Natural killer cell treated with Interleukin-12 subunit alpha and Interleukin-12 subunit beta and Interleukin-15 and Interleukin-18, amount 100 ng/mL, for 72 hours (primary cell): ENCODE measurements at places on chromosomes 2 and 18. TPM values are rescaled to one million over a fixed set of nuclear protein-coding genes. Genes with fewer than 3 reads are reported as not detected.

MC4R gene
- total RNA-seq: not detected

MYO1B gene
- 9.3 TPM for total RNA-seq

GRCh38 chr2:66362701-66363100 lies 72.2 kb upstream of the MEIS1 start:
- H3K27me3 ChIP-seq: no peaks in the 10 kb centered on the region
- no peak for DNase-seq
- no peaks in the 10 kb centered on the region for H3K36me3 ChIP-seq
- no peak overlapping the region for H3K4me3 ChIP-seq
- no peaks in the 10 kb centered on the region for H3K4me1 ChIP-seq
- no peak overlapping the region for H3K27ac ChIP-seq

- no peaks in the 10 kb centered on the region for H3K4me1 ChIP-seq
- H3K27ac ChIP-seq: no peak overlapping the region
- no peaks in the 10 kb centered on the region for H3K27me3 ChIP-seq
- H3K36me3 ChIP-seq: no peaks in the 10 kb centered on the region
- no peak for DNase-seq
- no peak overlapping the region for H3K4me3 ChIP-seq
Observed at GRCh38 chr2:192687015-192687414, 492.3 kb upstream of the TMEFF2 start.

CRYBA2 gene
- not detected for total RNA-seq

RAD51AP2 gene
- total RNA-seq: not detected

GRCh38 chr2:175624211-175624761 lies 377.8 kb downstream of the LNPK start:
- peaks cover 4% of the 10 kb centered on the region for H3K36me3 ChIP-seq
- peaks cover 45% of the 10 kb centered on the region for H3K27me3 ChIP-seq
- peaks cover 3% of the 10 kb centered on the region for H3K4me1 ChIP-seq
- no peak overlapping the region for H3K4me3 ChIP-seq
- no peak for DNase-seq

DNA sequence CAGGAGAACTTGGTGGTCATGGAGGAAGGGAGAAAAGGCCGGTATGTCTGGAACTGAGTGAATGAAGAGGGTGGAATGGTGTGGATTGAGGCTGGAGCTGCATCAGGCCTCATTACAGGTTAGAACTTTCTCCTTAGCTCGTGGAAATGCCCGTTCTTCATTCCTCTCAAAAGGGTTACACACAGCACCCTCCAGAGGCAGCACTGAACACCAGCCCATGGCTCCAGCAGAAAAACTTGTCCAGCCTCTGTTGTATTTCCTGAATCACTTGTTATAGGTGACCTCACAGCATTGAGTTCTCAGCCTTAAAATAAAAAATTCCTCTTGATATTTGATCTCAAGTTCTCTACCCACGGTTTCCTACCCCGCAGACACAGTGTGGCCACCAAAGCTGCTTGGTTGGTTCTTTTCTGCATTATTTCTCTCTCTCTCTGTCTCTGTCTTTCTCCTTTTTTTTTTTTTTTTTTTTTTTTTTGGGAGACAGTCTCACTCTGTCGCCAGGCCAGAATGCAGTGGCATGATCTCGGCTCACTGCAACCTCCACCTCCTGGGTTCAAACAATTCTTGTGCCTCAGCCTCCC lies 89.6 kb downstream of the ITGB1BP1 start:
- no peaks in the 10 kb centered on the region for H3K36me3 ChIP-seq
- DNase-seq: no peak
- no peak overlapping the region for H3K27ac ChIP-seq
- no peak overlapping the region for H3K4me3 ChIP-seq

- peak overlapping the region; percentile 53 for H3K27ac ChIP-seq
- no peak for DNase-seq
- no peaks in the 10 kb centered on the region for H3K4me1 ChIP-seq
Observed at GRCh38 chr2:117972476-117973123, 41.3 kb downstream of the CCDC93 start.

DNA sequence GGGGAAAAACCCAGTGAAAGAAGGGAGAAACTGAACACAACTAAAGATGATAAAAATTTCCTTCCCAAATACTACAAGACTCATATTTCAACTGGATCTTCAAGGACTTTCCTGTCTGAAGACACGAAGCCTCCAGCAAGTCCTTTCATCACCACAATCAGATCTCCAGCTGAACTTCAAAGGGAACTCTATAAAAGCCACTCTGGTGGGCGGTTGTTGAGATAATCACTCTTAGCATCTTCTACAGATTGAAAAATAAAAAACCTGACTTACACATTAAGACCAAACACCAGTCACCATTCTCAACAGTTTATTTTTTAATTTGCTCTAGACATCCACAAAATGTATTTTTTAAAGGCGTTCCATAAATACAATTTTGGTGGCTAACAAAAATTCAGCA lies 4.4 kb downstream of the REV1 start:
- no peak for DNase-seq
- no peak overlapping the region for H3K27ac ChIP-seq
- H3K4me3 ChIP-seq: no peak overlapping the region
- no peaks in the 10 kb centered on the region for H3K27me3 ChIP-seq

DNA sequence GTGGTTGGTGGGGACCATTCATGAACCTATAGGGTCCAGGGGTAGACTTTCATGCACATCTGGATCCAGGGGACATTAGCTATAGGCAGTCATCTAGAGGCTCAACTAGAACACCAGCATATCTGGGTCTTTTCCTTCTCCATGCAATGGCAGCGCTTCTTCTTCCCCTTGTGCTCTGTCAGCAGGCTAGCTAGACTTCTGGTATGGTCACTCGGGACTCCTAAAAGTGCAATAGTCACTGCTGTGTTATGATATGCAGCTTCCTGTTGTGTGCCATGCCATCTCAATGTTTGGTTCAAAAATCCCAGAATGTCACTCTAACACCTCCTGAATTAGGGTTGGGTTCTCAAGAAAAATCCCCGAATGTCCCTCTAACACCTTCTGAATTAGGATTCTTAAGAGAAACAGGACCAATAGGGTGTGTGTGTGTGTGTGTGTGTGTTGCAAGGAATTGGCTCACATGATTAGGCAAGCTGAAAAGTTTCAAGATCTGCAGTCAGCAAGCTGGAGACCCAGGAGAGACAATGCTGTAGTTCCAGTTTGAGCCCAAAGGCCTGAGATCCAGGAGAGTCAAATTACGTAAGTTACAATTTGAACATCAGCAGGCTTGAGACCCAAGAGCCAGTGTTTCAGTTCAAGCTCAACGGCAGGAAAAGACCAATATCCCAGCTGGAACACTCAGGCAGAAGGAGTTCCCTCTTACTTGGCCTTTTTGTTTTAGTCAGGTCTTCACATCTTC lies 97.1 kb upstream of the LTBP1 start:
- no peak overlapping the region for H3K4me3 ChIP-seq
- peaks cover 19% of the 10 kb centered on the region for H3K27me3 ChIP-seq
- no peaks in the 10 kb centered on the region for H3K36me3 ChIP-seq

GKN1 gene
- not detected for total RNA-seq

GRCh38 chr2:180819106-180819505 lies 161.3 kb upstream of the UBE2E3 start:
- H3K4me1 ChIP-seq: no peaks in the 10 kb centered on the region
- no peaks in the 10 kb centered on the region for H3K36me3 ChIP-seq
- peaks cover 13% of the 10 kb centered on the region for H3K27me3 ChIP-seq
- H3K27ac ChIP-seq: no peak overlapping the region

GRCh38 chr18:60809937-60810336 lies 437.4 kb upstream of the MC4R start:
- H3K27me3 ChIP-seq: no peaks in the 10 kb centered on the region
- H3K4me3 ChIP-seq: no peak overlapping the region
- H3K4me1 ChIP-seq: no peaks in the 10 kb centered on the region
- no peak for DNase-seq

IL36B gene
- total RNA-seq: not detected

UBE2F gene
- total RNA-seq: 78.0 TPM

- no peak overlapping the region for H3K4me3 ChIP-seq
- H3K27me3 ChIP-seq: peaks cover 15% of the 10 kb centered on the region
- H3K4me1 ChIP-seq: no peaks in the 10 kb centered on the region
- no peak overlapping the region for H3K27ac ChIP-seq
- H3K36me3 ChIP-seq: no peaks in the 10 kb centered on the region
Observed at GRCh38 chr2:232540441-232541041, 1.0 kb downstream of the CHRNG start.

- H3K27me3 ChIP-seq: no peaks in the 10 kb centered on the region
- DNase-seq: no peak
- H3K4me1 ChIP-seq: no peaks in the 10 kb centered on the region
- H3K27ac ChIP-seq: no peak overlapping the region
- no peak overlapping the region for H3K4me3 ChIP-seq
- no peaks in the 10 kb centered on the region for H3K36me3 ChIP-seq
Observed at GRCh38 chr2:85911814-85912692, 23.3 kb upstream of the ST3GAL5 start.

DNA sequence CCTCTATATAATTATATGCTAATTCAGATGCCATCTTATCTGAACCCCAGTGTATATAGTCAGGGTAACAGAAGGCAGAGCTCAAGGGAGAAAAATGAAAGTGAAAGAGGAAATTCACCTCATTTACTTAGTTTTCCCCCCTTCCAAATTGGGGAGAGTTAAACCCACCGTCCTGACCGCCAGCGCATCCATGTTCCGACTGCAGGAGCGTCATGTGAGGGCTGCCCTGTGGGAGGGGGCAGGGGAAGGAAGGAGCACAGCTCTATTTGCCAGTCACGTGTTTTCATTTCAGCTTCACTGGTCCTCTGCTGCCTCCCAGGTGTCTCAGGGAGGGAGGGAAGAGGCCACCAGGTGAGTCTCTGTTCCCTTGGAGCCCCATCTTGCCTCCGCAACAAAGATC lies 13.2 kb downstream of the CNNM4 start:
- H3K36me3 ChIP-seq: no peaks in the 10 kb centered on the region
- peaks cover 13% of the 10 kb centered on the region for H3K4me1 ChIP-seq
- no peaks in the 10 kb centered on the region for H3K27me3 ChIP-seq
- H3K27ac ChIP-seq: peak overlapping the region; percentile 90
- H3K4me3 ChIP-seq: peak overlapping the region; percentile 88
- no peak for DNase-seq

- no peak overlapping the region for H3K27ac ChIP-seq
- no peaks in the 10 kb centered on the region for H3K4me1 ChIP-seq
- H3K27me3 ChIP-seq: peaks cover 8% of the 10 kb centered on the region
- no peak overlapping the region for H3K4me3 ChIP-seq
- no peak for DNase-seq
Observed at GRCh38 chr2:65800998-65801397, 368.6 kb upstream of the SPRED2 start.

GRCh38 chr2:144475044-144475443 lies 44.9 kb downstream of the ZEB2 start:
- H3K27me3 ChIP-seq: no peaks in the 10 kb centered on the region
- DNase-seq: peak; percentile 71
- peaks cover 9% of the 10 kb centered on the region for H3K36me3 ChIP-seq
- peaks cover 49% of the 10 kb centered on the region for H3K4me1 ChIP-seq
